ENCODE measurements at places on chromosomes 4 and X.
A peak's percentile ranks its signal among the peaks of the same experiment; 100 is the strongest.

GRCh38 chrX:141185366-141185765, 8.4 kb upstream of the LDOC1 start:
- DNase-seq: no peak

DNA sequence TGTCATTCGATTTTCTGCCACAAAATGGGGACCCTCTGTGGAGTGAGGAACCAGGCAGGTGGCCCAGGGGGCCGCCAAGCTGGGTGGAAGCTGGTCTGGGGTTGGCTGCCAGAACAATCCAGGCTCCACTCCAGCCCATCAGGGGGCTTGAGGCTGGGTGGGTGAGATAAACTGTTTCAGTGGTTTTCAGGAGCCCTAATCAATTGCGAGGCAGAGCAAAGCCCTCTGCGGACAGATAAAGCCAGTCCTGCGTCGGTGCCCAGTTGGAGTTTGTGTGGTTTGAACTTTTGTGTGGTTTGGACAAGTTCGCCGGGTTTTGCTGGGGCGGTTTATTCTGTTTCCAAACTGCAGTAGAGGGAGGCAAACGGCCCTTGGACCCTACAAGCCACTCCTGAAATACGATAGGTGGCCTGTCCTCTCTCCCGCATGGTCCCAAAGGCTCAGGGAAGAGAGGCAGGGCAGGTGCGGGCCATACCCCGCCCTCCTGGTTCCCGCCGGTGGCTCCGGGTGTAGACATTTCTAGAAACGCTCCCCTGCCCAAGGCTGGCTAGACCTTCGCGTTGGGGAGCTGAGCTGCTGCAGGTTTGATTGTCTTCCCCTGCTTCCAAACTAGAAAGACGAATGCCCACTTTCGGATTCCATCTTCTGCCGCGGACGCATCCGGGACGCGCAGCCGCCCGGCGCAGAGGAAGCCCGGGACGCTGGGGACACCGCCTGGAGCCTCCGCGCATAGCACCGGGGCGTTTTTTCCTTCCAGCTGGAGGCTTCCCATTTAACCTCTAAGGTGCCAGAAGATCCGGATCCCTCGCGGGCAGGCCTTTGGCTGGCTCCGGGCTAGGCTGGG, 169.0 kb upstream of the BCOR start:
- DNase-seq: peak; percentile 66

DNA sequence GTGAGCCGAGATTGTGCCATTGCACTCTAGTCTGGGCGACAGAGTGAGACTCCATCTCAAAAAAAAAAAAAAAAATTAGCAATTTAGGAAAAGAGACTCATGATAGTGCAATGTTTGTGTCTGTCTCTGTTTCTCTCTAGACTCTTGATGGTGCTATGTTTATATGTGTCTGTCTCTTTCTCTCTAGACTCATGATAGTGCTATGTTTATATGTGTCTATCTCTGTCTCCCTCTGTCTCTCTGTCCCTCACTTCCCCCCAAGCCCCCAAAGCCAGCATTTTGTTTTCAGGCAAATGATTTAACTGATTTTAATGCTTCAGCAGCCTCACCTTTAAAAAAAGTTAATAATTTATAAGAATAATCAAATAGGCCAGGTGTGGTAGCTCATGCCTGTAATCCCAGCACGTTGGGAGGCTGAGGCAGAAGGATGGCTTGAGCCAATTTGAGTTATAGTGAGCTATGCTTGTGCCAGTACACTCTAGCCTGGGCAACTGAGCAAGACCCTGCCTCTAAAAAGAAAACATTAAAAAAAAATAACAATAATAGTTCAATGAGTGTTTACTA, 6.9 kb downstream of the MOB1B start:
- DNase-seq: no peak

- no peak for DNase-seq
These were observed 2.0 kb downstream of the PDZD4 start for GRCh38 chrX:153828308-153828707.

All from stimulated activated CD8-positive, alpha-beta memory T cell treated with anti-CD3 and anti-CD28 coated beads, Interleukin-4, amount 100 ng/mL, for 48 hours (primary cell).